ENCODE measurements at places on chromosomes 3 and 15. TPM values are rescaled to one million over a fixed set of nuclear protein-coding genes. Genes with fewer than 3 reads are reported as not detected.

DNA sequence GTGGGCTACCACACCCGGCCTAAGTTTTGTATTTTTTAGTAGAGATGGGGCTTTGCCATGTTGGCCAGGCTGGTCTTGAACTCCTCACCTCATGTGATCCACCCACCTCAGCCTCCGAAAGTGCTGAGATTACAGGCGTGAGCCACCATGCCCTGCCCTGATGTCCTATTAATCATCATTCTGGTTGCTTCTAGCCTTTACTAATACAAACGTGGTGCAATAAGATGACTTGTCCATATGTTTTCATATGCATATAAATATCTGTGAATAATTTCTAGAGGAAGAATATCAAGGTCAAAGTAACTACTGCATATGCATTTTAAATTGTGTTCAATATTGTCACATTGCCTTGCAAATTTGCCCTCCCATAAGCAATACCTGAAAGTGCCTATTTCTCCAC is 25.5 kb upstream of the PDHB start:
- no peak for DNase-seq

DNA sequence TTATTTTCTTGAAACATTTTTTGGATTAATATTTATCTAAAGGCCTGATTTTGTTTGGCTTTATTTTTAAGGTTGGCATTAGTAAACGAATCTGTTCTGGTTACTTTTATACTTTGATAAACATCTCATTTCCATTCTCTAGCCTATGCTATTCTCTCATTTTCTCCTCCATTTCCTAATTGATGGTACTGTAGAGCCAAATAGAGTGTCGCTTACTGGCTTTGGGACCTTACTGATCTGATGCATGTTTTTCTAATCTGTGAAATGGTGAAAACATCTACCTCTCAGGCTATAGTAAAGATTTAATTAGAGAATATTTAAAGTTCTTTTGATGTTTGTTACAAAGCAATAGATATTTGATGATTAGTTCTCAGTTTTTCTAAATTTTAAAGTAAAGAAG is 1.6 kb downstream of the LNP1 start:
- no peak for DNase-seq

GRCh38 chr3:114126461-114126860 is 52.4 kb downstream of the DRD3 start:
- no peak for DNase-seq

The TLR9 gene
- not detected for total RNA-seq

The TSC22D2 gene
- 31.3 TPM for total RNA-seq

DNA sequence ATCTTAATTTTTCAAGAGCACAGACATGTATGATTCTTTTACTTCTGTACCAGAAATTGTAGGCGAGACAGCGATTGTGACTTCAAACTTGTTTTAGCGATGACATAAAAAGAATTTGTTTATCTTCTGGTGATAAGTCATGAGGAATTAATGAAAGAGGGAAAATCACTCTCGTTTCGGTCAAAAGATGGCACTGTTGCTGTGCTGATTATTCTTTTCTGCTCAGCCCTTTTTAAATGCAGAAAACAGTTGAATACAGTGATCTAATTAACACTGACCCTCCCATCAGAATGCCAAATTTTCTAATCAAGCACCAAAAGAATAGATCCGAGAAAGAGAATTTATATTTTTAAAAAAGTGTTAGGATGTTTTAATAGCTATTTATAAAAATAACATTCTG is 52.6 kb downstream of the NSUN3 start:
- no peak for DNase-seq

- no peak for DNase-seq
Observed at GRCh38 chr15:63553388-63553791, 43.8 kb upstream of the FBXL22 start.

- no peak for DNase-seq
Observed at GRCh38 chr15:57060799-57061198, 142.4 kb downstream of the TCF12 start.

GRCh38 chr3:4888913-4889846 is 90.1 kb upstream of the BHLHE40 start:
- DNase-seq: no peak

The MUC20 gene
- total RNA-seq: 147 TPM

DNA sequence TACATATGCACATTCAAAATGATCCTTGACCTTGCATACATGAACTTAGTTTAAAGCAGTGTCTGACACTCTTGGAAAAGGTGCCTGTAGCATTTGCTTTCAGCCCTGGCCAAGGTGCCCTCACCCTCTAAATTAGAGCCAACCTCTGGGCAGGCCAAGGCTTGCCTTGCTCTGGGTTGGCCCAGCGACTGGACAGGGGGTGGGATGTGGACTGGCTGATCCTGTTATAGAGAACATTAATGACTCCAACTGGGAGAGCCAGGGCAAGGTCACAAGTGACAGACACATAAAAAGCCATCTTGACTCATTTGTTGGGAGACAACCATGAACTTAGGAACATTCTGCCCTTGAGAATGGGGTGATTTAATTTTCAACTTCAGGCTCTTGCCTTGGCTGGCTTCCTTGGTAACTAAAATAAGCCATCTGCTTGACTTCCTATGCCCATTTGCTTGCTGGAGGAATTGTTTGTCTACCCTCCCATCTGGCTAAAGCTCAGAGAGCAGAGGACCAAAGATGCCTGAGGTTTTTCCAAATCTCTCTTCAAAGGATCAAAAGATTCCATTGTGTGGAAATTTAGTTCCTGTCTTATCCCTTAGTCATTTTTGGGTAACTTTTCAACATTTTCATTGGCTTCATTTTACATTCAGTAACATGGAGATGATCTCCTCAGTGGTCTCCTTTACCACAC is 403.7 kb downstream of the SOX2 start:
- no peak for DNase-seq

Data from mucosa of descending colon (tissue), 3 donors.